ENCODE measurements at places on chromosomes 1 and 21.
A peak's percentile ranks its signal among the peaks of the same experiment; 100 is the strongest.

- peak; percentile 42 for DNase-seq
Measured at GRCh38 chr1:46179138-46180081, 3.1 kb upstream of the P3R3URF start.

DNA sequence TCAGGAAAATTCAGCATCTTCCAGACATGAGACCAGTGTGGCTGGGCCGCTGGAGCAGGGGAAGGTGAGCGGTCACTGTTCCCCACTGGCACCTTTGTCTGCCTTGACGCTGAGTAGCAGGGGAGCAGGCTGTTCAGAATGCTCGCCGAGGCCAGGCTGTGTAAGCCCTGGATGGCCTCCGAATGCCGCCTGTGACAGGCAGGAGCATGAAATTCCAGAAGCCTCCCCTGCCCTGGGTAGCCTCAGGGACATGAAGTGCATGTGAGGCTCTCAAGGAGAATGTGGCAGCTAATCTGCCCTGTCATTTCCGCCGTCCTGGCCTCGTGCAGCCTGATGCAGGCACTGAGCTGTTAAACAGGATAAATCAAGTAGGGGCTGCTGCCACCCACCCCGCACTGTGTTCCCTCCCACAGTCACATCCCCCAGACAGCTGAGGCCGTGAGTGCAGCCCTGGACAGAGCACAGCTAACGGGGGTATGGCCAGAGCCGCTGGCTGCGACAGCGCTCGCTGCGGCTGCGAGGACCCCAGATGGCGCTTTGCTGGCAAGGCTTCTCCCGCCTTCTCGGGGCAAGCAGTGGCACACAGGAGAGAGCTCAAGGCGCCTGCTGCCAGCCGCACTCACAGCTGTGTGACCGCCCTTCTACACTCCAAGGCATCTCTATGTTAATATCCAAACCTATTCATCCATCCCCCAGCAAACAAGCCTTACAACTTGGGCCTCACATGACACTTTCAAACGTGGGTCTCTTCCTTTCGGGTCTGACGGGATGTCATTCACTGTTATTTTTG is 105.0 kb upstream of the COL6A1 start:
- DNase-seq: no peak

DNA sequence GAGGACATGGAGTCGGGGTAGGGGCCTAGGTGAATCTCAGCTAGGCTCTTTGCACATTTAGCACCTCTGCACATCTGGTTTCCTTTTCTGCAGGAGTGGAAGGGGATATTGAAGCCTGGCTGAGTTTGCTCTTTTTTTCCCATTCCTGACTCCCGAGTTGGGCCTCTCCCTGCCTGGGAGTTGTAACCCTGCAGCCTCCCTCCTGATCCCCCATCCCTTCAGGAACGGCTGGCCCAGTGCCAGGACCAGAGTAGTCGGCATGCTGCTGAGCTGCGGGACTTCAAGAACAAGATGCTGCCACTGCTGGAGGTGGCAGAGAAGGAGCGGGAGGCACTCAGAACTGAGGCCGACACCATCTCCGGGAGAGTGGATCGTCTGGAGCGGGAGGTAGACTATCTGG is 836 bp downstream of the OLFML3 start:
- DNase-seq: no peak

GRCh38 chr1:25020851-25021590 is 90.9 kb upstream of the RUNX3 start:
- no peak for DNase-seq

GRCh38 chr1:87796471-87796901 is 467.8 kb downstream of the LMO4 start:
- no peak for DNase-seq

- no peak for DNase-seq
Measured at GRCh38 chr1:55447488-55447887, 232.3 kb upstream of the USP24 start.

DNA sequence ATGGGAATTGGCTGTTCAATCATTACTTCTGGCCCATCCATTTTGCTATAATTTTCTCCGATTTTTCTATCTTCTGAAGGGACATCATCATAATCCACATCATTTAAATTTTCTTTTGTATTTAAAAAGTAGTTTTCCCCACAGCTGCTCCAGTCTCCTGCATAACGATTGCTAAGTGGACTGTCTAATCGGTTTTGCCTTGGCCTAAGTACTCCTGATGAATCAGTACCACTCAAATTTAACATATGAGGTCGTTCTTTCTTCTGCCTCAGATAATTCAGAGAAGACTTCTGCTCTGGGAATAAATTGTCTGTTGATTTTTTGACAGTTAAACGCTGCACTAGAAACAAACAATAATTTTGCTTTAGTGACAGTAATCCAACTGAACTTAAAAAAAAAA is 41.9 kb downstream of the SYDE2 start:
- no peak for DNase-seq

GRCh38 chr1:180266275-180267210 is 36.5 kb downstream of the LHX4 start:
- no peak for DNase-seq

DNA sequence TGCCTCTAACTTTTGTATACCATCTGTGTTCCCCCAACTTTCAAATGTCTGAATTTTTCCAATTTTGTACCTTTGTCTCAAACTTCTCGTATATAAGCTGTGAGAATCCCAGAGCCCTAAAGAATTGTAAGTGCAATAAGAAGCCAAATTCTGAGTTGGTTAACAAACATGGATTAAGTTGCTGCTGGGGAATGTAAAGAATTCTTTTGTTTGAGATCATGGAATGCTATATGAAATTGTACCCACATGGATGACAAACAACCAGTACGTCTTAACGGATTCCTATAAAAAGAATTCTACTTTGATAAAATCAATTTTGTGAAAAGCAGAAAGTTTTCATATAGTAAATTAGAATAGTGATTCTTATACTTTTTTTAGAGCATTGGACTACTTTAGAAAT is 72.4 kb upstream of the CYP2J2 start:
- no peak for DNase-seq

DNA sequence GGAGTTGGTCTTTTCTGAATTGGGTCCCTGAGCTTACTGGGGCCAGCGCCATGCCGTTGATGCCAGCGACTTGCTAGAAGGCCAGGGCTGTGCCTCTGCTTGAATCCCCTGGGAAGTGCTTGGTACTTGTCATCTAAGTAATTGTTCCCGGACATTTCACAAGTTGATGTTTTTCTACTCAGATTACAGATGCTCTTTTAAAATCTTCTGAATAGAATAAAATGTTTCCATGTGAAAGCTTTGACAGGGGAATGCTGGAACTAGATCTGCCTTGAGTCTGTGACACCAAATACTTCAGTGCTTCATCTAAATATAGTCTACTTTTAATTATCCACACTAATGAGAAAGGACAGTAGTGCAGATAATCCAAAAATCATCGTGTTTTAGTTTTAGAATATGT is 38.3 kb downstream of the PTGFRN start:
- DNase-seq: no peak

Measured in stimulated activated CD4-positive, alpha-beta T cell treated with anti-CD3 and anti-CD28 coated beads, TNF-alpha, amount 100 ng/mL, for 1 hour (primary cell).